ENCODE measurements at places on chromosomes 5 and 9.

- H3K4me3 ChIP-seq = no peak overlapping the region
- H3K27ac ChIP-seq = no peak overlapping the region
- no peaks in the 10 kb centered on the region for H3K4me1 ChIP-seq
- H3K36me3 ChIP-seq = no peaks in the 10 kb centered on the region
- H3K27me3 ChIP-seq = no peaks in the 10 kb centered on the region
Measured at GRCh38 chr5:41406424-41406823, 104.0 kb downstream of the PLCXD3 start.

DNA sequence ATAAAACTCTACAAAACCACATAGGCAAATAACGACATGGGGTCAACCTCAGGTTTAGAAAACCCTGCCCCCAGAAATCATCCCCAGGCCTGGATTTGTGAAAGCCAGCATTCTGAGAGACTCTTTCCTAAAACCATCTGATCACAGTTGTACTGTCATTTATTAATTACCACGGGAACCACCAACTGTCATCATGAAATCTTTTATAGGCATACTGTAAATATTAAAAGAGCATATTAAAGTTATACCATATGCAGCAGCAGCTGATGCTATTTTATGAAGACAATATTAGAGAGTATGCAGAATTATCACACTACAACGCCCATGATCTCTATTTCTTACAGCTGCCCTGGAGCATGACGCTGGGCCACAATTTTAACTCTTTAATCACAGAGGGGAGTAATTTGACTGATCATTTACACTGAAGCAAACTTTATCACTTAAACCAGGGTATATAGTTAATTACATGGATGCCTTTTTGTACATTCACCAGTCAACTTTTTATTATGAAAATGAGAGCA, 9.0 kb upstream of the ZDHHC21 start:
- H3K27me3 ChIP-seq = no peaks in the 10 kb centered on the region
- H3K4me3 ChIP-seq = no peak overlapping the region
- no peak overlapping the region for H3K27ac ChIP-seq
- H3K4me1 ChIP-seq = no peaks in the 10 kb centered on the region

DNA sequence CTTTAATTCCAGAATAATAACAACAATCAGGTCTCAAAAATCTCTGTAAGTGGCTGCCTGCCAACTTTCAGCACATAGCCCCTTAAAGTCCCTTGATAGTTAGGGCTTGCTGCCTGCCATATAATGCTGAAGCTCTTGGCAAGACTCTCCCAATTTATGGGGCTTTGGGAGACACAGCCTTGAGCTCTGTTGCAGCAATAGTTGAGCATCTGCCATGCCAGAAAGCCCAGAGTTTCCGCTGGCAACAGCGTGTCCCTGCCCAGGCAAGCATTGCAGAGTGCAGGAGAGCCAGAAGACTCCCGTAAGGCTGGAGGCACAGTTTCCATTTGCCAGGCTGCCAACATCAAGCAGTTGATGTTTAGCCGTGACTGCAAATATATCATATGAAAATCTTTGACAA, 678.5 kb upstream of the NUDT12 start:
- DNase-seq = no peak
- H3K27me3 ChIP-seq = no peaks in the 10 kb centered on the region
- H3K4me1 ChIP-seq = peaks cover 14% of the 10 kb centered on the region
- H3K4me3 ChIP-seq = peak overlapping the region; percentile 46
- H3K27ac ChIP-seq = peak overlapping the region; percentile 50

DNA sequence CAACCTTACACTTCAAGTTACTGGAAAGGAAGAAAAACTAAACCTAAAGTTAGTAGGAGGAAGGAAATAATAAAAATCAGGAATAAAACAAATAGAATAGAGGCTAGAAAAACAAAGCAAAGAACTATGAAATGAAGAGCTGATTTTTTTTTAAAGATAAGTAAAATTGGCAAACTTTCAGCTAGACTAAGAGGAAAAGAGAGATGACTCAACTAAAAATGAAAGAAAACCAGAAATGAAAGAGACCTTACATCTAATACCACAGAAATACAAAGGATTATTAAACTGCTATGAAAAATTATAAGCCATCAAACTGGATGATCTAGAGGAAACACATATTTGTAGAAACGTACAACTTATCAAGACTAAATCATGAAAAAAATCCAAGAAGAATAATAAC, 60.0 kb downstream of the PRRC1 start:
- DNase-seq = no peak
- H3K36me3 ChIP-seq = no peaks in the 10 kb centered on the region
- H3K27me3 ChIP-seq = no peaks in the 10 kb centered on the region
- no peak overlapping the region for H3K27ac ChIP-seq

DNA sequence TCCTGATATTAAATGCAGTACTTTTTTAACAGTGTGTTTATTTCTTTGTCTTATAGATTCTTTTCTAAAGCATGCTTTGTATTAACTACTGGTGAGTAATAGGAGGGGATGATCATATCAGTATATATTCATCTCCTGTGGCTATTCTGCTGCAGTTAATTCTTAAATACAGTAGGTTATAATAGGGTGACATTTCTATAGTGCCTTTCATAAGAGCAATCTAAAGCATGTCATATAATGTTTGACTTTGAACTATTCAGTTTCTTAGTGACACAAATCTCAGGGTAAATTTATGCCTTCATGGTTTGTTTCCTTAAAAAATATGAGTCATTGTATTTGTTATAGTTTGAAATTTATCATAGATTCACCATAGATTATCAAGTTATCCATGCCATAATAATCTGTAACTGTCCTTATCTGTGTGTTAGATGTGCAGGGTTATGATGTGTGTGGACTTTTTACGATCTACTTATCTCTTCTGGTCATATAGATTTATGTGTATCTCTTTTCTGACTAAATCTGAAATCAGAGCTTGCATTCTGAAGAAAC, 1019.5 kb downstream of the NR2F1-AS1 start:
- H3K4me1 ChIP-seq = peaks cover 12% of the 10 kb centered on the region
- H3K36me3 ChIP-seq = no peaks in the 10 kb centered on the region
- no peak overlapping the region for H3K4me3 ChIP-seq
- H3K27ac ChIP-seq = no peak overlapping the region
- no peak for DNase-seq

GRCh38 chr9:35364817-35365585, 124.9 kb upstream of the RUSC2 start:
- H3K36me3 ChIP-seq = peaks cover 6% of the 10 kb centered on the region
- H3K27me3 ChIP-seq = no peaks in the 10 kb centered on the region
- DNase-seq = no peak
- no peak overlapping the region for H3K27ac ChIP-seq
- peaks cover 22% of the 10 kb centered on the region for H3K4me1 ChIP-seq

- no peaks in the 10 kb centered on the region for H3K4me1 ChIP-seq
- H3K36me3 ChIP-seq = no peaks in the 10 kb centered on the region
- no peak for DNase-seq
Measured at GRCh38 chr5:35878079-35878478, 21.4 kb downstream of the IL7R start.

DNA sequence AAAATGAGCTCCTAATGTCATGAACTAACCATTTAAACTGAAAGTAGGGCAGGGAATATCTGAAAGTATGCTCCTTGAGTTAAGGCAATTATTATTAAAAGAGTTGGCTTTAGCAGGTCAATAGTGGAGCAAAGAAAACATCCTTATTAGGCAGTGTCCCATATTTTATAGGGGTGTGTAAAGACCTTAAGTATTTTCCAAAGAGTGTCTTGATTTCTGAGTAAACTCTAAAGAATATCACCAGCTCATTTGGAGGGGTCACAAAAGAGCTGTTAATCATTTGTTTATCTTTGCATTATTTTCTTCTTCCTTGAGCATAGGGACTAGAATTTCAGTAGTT, 109.3 kb downstream of the MUSK start:
- H3K27me3 ChIP-seq = no peaks in the 10 kb centered on the region
- no peaks in the 10 kb centered on the region for H3K36me3 ChIP-seq
- no peak for DNase-seq
- no peak overlapping the region for H3K4me3 ChIP-seq
- peak overlapping the region; percentile 14 for H3K27ac ChIP-seq

DNA sequence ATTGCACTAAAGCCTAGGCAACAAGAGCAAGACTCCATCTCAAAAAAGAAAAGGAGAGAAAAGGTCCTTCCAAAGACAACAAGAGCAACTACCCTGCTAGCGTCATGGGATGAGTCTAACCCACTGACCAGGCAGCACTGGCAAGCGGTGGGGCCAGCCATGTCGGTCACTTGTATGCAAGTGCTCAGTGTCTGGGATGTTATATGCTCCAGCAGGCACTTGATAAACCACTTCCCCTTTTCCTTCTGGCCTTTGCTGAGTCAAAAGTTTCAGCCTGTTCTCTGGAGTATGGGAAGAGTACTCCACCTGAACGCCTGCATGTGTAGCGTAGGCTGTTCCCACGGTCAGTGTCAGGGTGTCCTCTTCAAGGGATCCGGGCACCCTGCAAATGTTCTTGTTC, 9.2 kb upstream of the MXD3 start:
- no peaks in the 10 kb centered on the region for H3K27me3 ChIP-seq
- peaks cover 2% of the 10 kb centered on the region for H3K36me3 ChIP-seq
- no peak overlapping the region for H3K27ac ChIP-seq

DNA sequence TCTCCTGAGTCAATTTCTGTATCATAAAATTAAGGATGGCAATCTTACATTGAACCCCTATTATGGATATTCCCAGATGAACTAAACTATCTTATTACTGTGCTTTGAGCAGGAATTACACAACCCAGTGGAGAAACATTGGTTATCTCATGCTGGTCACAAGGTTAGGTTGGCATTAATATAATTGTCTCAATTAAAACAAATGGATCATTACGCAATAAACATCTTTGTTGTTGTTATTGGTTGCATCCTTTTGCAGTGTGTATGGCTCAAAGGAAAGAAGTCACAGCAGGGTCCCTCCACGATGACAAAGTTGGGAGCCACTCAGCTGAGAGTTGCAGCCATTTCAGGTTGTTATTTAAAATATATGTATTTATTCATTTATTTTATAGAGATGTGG, 297.0 kb upstream of the KLF4 start:
- no peaks in the 10 kb centered on the region for H3K36me3 ChIP-seq
- H3K27ac ChIP-seq = no peak overlapping the region
- H3K27me3 ChIP-seq = no peaks in the 10 kb centered on the region
- H3K4me1 ChIP-seq = peaks cover 5% of the 10 kb centered on the region
- H3K4me3 ChIP-seq = no peak overlapping the region

- H3K4me3 ChIP-seq = no peak overlapping the region
- DNase-seq = no peak
- no peaks in the 10 kb centered on the region for H3K4me1 ChIP-seq
- H3K36me3 ChIP-seq = no peaks in the 10 kb centered on the region
- H3K27ac ChIP-seq = no peak overlapping the region
- no peaks in the 10 kb centered on the region for H3K27me3 ChIP-seq
Measured at GRCh38 chr9:14640967-14641366, 52.3 kb downstream of the ZDHHC21 start.

GRCh38 chr5:148267962-148268361, 632 bp upstream of the SPINK13 start:
- H3K4me3 ChIP-seq = no peak overlapping the region
- no peaks in the 10 kb centered on the region for H3K36me3 ChIP-seq
- H3K4me1 ChIP-seq = no peaks in the 10 kb centered on the region
- DNase-seq = no peak
- no peaks in the 10 kb centered on the region for H3K27me3 ChIP-seq

- H3K4me3 ChIP-seq = no peak overlapping the region
- no peaks in the 10 kb centered on the region for H3K27me3 ChIP-seq
- H3K4me1 ChIP-seq = peaks cover 1% of the 10 kb centered on the region
- H3K36me3 ChIP-seq = no peaks in the 10 kb centered on the region
- H3K27ac ChIP-seq = no peak overlapping the region
Measured at GRCh38 chr5:154278186-154278585, 87.7 kb downstream of the GALNT10 start.

- no peaks in the 10 kb centered on the region for H3K36me3 ChIP-seq
- no peak overlapping the region for H3K4me3 ChIP-seq
- no peak for DNase-seq
- no peaks in the 10 kb centered on the region for H3K27me3 ChIP-seq
- H3K27ac ChIP-seq = no peak overlapping the region
Measured at GRCh38 chr5:119417891-119418605, 34.2 kb upstream of the HSD17B4 start.

GRCh38 chr5:6187501-6187900, 190.8 kb downstream of the MED10 start:
- no peaks in the 10 kb centered on the region for H3K36me3 ChIP-seq
- no peak overlapping the region for H3K4me3 ChIP-seq
- DNase-seq = no peak
- no peaks in the 10 kb centered on the region for H3K27me3 ChIP-seq
- no peaks in the 10 kb centered on the region for H3K4me1 ChIP-seq
- no peak overlapping the region for H3K27ac ChIP-seq

DNA sequence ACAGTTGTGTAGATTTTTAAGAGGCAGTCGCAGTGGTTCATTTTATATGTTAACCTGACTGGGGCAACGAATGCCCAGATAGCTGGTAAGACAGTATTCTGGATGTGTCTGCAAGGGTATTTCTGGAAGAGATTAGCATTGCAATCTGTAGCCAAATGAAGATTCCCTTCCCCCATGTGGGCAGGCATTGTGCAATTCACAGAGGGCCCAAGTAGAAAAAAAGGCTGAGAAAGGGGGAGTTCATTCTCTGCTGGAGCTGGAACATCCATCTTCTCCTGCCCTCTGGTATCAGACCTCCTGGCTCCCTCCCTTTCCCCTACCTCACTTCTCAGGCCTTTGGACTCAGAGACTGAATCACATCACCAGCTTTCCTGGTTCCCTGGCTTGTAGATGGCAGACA, 70.6 kb downstream of the TENT4A start:
- DNase-seq = no peak
- no peaks in the 10 kb centered on the region for H3K27me3 ChIP-seq
- H3K4me3 ChIP-seq = no peak overlapping the region
- H3K36me3 ChIP-seq = no peaks in the 10 kb centered on the region
- H3K27ac ChIP-seq = no peak overlapping the region
- no peaks in the 10 kb centered on the region for H3K4me1 ChIP-seq

GRCh38 chr5:8633259-8633658, 764.3 kb downstream of the MTRR start:
- no peak for DNase-seq
- no peak overlapping the region for H3K27ac ChIP-seq
- no peaks in the 10 kb centered on the region for H3K4me1 ChIP-seq

- no peak overlapping the region for H3K4me3 ChIP-seq
- no peak for DNase-seq
- no peaks in the 10 kb centered on the region for H3K36me3 ChIP-seq
- H3K27ac ChIP-seq = no peak overlapping the region
- no peaks in the 10 kb centered on the region for H3K27me3 ChIP-seq
- H3K4me1 ChIP-seq = peaks cover 39% of the 10 kb centered on the region
Measured at GRCh38 chr9:93048566-93049448, 9.7 kb upstream of the SUSD3 start.

GRCh38 chr5:67802766-67803165, 412.8 kb upstream of the PIK3R1 start:
- no peak for DNase-seq
- no peaks in the 10 kb centered on the region for H3K27me3 ChIP-seq
- H3K27ac ChIP-seq = no peak overlapping the region
- H3K4me1 ChIP-seq = peaks cover 9% of the 10 kb centered on the region
- no peaks in the 10 kb centered on the region for H3K36me3 ChIP-seq

- H3K27me3 ChIP-seq = no peaks in the 10 kb centered on the region
- H3K27ac ChIP-seq = no peak overlapping the region
- peaks cover 5% of the 10 kb centered on the region for H3K4me1 ChIP-seq
- H3K4me3 ChIP-seq = no peak overlapping the region
- no peak for DNase-seq
- H3K36me3 ChIP-seq = no peaks in the 10 kb centered on the region
Measured at GRCh38 chr9:137311171-137311985, 9.3 kb upstream of the NRARP start.

Measured in thoracic aorta (tissue), 2 donors.